ENCODE measurements at places on chromosomes 4 and X.

DNA sequence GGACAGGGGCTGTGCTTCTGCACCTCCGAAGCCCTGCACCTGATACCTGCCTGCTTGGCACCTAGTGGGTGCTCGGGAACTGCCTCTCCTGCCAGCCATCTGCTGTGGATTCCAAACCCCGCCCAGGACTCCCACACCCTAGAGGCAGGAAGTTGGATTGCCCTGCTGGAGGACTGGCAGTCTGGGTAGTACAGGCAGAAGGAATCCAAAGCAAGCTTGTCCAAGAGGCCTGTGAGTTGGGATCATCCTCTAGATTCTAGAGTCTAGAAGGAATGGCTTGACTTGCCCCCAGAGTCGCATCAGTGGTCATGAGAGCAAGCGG, 64.6 kb upstream of the MTM1 start:
- no peak overlapping the region for H3K27ac ChIP-seq
- H3K4me1 ChIP-seq = no peaks in the 10 kb centered on the region
- H3K27me3 ChIP-seq = no peaks in the 10 kb centered on the region
- DNase-seq = no peak

DNA sequence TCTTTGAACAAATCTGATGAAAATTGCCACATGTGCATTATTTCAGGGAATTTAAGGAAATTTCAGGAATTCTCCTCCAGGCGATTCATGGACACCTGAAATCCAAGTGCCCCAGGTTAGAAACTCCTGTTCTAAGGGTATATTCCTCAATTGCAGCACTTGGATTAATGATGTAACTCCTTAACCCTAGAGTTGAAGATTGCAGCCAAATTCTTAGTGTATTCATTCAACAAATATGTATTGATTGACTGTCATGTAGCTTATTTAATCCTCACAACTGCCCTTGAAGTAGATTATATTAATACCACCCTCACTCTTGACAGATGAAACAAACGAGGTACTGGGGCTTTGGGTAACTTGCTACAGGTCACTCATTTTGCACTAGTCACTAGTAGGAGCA, 11.3 kb downstream of the CETN2 start:
- H3K4me1 ChIP-seq = no peaks in the 10 kb centered on the region
- no peak overlapping the region for H3K4me3 ChIP-seq
- H3K36me3 ChIP-seq = no peaks in the 10 kb centered on the region

DNA sequence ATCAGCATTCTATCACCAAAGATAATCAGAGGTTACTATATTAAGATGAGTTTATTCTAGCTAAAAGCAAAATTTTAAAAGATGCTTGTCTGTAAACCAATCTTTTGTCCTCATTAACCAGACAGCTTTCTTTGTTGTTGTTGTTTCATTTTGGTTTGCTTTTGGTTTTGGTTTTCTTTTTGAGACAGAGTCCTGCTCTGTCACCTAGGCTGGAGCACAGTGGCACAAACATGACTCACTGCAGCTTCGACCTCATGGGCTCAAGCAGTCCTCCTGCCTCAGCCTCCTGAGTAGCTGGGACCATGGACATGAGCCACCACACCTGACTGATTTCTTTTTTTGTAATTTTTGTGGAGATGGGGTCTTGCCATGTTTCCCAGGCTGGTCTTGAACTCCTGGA, 102.9 kb downstream of the COX18 start:
- H3K4me3 ChIP-seq = no peak overlapping the region
- no peaks in the 10 kb centered on the region for H3K36me3 ChIP-seq
- DNase-seq = no peak

GRCh38 chr4:168588916-168589531, 92.2 kb downstream of the PALLD start:
- H3K4me3 ChIP-seq = no peak overlapping the region
- no peaks in the 10 kb centered on the region for H3K36me3 ChIP-seq
- H3K27ac ChIP-seq = no peak overlapping the region
- no peak for DNase-seq
- peaks cover 62% of the 10 kb centered on the region for H3K27me3 ChIP-seq
- H3K4me1 ChIP-seq = no peaks in the 10 kb centered on the region

- no peaks in the 10 kb centered on the region for H3K36me3 ChIP-seq
- H3K27ac ChIP-seq = no peak overlapping the region
Measured at GRCh38 chr4:76554630-76555029, 119.6 kb downstream of the SHROOM3 start.

DNA sequence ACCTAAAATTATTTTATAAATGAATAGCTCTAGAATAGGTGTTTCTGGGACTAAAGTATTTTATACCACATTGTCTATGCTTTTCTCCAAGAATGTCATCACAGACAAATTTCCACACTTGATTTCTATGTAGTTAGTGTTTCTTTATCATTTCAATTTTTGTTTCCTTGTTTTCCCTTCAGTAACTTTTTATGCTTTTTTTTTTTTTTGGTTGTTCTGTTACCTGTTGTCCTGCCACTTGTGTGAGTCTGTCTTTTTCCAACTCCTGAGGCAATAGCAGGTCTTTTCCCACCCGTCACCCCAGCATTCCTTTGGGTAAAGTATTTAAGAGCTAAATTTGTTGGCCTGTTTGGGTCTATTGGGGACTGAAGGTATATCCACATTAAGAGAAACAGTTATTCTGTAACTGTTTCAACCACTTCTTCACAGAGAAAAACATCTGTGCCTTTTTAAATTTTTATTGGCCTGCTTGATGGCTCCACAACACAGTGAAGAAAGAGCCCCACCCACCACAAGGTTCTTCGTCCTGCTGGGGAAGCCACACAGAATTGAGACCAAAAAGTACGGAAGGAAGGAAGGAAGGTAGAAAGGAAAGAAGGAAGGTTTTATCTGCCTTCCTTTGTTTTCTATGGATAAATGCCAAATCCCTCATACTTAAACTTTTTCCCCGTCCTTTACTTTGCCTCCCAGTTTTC, 17.7 kb upstream of the GPC3 start:
- no peak overlapping the region for H3K27ac ChIP-seq
- H3K4me1 ChIP-seq = no peaks in the 10 kb centered on the region
- H3K27me3 ChIP-seq = peaks cover 19% of the 10 kb centered on the region
- DNase-seq = no peak
- no peaks in the 10 kb centered on the region for H3K36me3 ChIP-seq

- peaks cover 3% of the 10 kb centered on the region for H3K36me3 ChIP-seq
- peak overlapping the region; percentile 46 for H3K4me3 ChIP-seq
- peaks cover 17% of the 10 kb centered on the region for H3K4me1 ChIP-seq
- no peak for DNase-seq
- no peaks in the 10 kb centered on the region for H3K27me3 ChIP-seq
Measured at GRCh38 chrX:15202454-15203177, 67.3 kb downstream of the ASB9 start.

GRCh38 chrX:3713937-3714434, 537 bp upstream of the PRKX start:
- peaks cover 30% of the 10 kb centered on the region for H3K36me3 ChIP-seq
- H3K4me1 ChIP-seq = peaks cover 9% of the 10 kb centered on the region
- no peaks in the 10 kb centered on the region for H3K27me3 ChIP-seq
- DNase-seq = no peak

- no peaks in the 10 kb centered on the region for H3K27me3 ChIP-seq
- DNase-seq = no peak
- no peak overlapping the region for H3K27ac ChIP-seq
Measured at GRCh38 chrX:7447801-7448499, 300.0 kb upstream of the PUDP start.

- DNase-seq = no peak
- no peak overlapping the region for H3K4me3 ChIP-seq
- H3K36me3 ChIP-seq = no peaks in the 10 kb centered on the region
- no peaks in the 10 kb centered on the region for H3K27me3 ChIP-seq
Measured at GRCh38 chr4:54475546-54475945, 182.2 kb upstream of the KIT start.

DNA sequence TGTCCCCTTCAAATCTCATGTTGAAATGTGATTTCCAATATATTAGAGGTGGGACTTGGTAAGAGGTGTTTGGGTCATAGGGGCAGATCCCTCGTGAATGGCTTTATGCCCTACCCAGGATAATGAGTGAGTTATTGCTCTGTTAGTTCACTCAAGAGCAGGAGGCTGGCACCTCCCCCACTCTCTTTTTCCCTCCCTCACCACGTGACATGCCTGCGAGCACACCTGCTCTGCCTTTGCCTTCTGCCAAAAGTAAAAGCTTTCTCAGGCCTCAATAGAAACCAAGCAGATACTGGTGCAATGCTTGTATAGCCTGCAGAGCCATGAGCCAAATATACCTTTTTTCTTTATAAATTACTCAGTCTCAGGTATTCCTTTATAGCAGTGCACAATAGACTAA, 286.3 kb upstream of the UGT8 start:
- H3K36me3 ChIP-seq = no peaks in the 10 kb centered on the region
- H3K27me3 ChIP-seq = no peaks in the 10 kb centered on the region
- no peak overlapping the region for H3K4me3 ChIP-seq

- H3K4me1 ChIP-seq = no peaks in the 10 kb centered on the region
- H3K4me3 ChIP-seq = no peak overlapping the region
- no peaks in the 10 kb centered on the region for H3K36me3 ChIP-seq
- no peaks in the 10 kb centered on the region for H3K27me3 ChIP-seq
- no peak overlapping the region for H3K27ac ChIP-seq
- DNase-seq = no peak
Measured at GRCh38 chrX:139642241-139642927, 65.6 kb downstream of the MCF2 start.

- H3K4me1 ChIP-seq = no peaks in the 10 kb centered on the region
- peaks cover 5% of the 10 kb centered on the region for H3K27me3 ChIP-seq
- H3K4me3 ChIP-seq = no peak overlapping the region
- H3K27ac ChIP-seq = no peak overlapping the region
Measured at GRCh38 chr4:122044501-122044900, 92.6 kb upstream of the TRPC3 start.

GRCh38 chr4:56435140-56435926, at the start of gene PPAT:
PPAT (minus strand) TSS chr4:56435615; CDS start chr4:56435477, 138 bp downstream.
- H3K36me3 ChIP-seq = peaks cover 19% of the 10 kb centered on the region
- peak; percentile 99 for DNase-seq
- H3K27ac ChIP-seq = peak within 1 kb of the TSS; percentile 80
- H3K4me1 ChIP-seq = peaks cover 29% of the 10 kb centered on the region
- peak within 1 kb of the TSS; percentile 86 for H3K4me3 ChIP-seq

- no peak overlapping the region for H3K27ac ChIP-seq
- DNase-seq = no peak
- H3K36me3 ChIP-seq = no peaks in the 10 kb centered on the region
Measured at GRCh38 chr4:73741031-73741749, 821 bp downstream of the CXCL8 start.

DNA sequence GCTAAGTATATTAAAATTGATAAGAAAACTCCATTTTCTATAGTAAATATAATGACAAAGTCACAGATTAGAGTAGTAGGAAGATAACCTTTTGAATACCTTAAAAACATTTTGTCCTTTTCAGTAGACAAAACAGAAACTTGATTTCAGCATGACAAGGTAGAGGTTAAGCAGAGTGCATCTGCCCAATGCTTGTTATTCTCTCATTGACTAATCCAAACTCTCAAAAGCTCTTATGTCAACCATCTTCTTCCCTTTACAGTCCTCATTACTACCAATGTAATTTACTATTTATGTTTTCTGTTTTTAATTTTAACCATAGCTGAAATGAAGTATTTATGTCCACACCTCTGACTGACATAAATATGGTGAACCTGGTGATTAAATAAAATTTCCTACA, 11.1 kb downstream of the NIPAL1 start:
- H3K36me3 ChIP-seq = no peaks in the 10 kb centered on the region
- H3K4me3 ChIP-seq = no peak overlapping the region
- no peak for DNase-seq
- H3K4me1 ChIP-seq = no peaks in the 10 kb centered on the region
- H3K27me3 ChIP-seq = peaks cover 17% of the 10 kb centered on the region

- peaks cover 9% of the 10 kb centered on the region for H3K4me1 ChIP-seq
- no peaks in the 10 kb centered on the region for H3K27me3 ChIP-seq
- no peak overlapping the region for H3K27ac ChIP-seq
- H3K36me3 ChIP-seq = no peaks in the 10 kb centered on the region
- peak; percentile 39 for DNase-seq
- no peak overlapping the region for H3K4me3 ChIP-seq
Measured at GRCh38 chrX:48025561-48025960, 18.8 kb downstream of the SPACA5 start.

- no peak overlapping the region for H3K27ac ChIP-seq
- DNase-seq = no peak
- H3K36me3 ChIP-seq = no peaks in the 10 kb centered on the region
- H3K4me1 ChIP-seq = no peaks in the 10 kb centered on the region
- no peak overlapping the region for H3K4me3 ChIP-seq
- H3K27me3 ChIP-seq = peaks cover 12% of the 10 kb centered on the region
Measured at GRCh38 chr4:128776794-128777216, 32.7 kb upstream of the JADE1 start.

Data from effector memory CD8-positive, alpha-beta T cell (primary cell).